Right atrium auricular region (tissue), 2 donors: ENCODE measurements at places on chromosomes 5 and 9. TPM values are rescaled to one million over a fixed set of nuclear protein-coding genes. Genes with fewer than 3 reads are reported as not detected.

- no peaks in the 10 kb centered on the region for H3K36me3 ChIP-seq
- no peak for DNase-seq
- H3K27ac ChIP-seq, result no peak overlapping the region
- H3K27me3 ChIP-seq, result no peaks in the 10 kb centered on the region
- no peak overlapping the region for H3K4me3 ChIP-seq
- H3K4me1 ChIP-seq, result no peaks in the 10 kb centered on the region
Measured at GRCh38 chr5:2848619-2849018, 97.1 kb upstream of the IRX2 start.

DNA sequence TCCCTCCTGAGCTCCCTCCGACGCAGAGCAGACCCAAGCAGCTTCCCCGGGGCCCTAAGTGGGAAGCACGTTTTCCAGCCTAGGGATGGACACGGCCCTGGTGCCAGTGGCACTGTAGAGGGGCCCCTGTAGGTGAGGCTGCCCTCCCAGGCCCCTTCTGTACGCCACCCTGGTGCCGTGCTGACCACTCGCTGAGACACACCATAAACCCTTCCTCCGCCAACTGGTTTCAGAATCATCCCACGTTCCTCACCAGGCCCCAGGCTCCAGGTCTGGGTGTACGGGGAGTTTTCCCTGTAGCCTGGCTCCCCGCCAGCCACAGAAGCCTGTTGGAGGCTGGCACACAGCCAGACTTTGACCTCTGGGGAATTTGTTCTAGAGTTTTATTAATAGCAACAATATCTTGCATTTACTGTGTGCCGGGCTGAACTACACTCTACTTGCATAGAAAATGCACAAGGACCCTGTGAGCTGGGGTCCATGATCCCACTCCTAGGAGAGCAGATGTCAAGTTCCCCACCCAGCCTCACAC, 18.2 kb upstream of the WDR38 start:
- H3K27me3 ChIP-seq, result no peaks in the 10 kb centered on the region
- no peak overlapping the region for H3K4me3 ChIP-seq
- DNase-seq, result peak; percentile 73
- H3K27ac ChIP-seq, result peak overlapping the region; percentile 77
- no peaks in the 10 kb centered on the region for H3K36me3 ChIP-seq

DNA sequence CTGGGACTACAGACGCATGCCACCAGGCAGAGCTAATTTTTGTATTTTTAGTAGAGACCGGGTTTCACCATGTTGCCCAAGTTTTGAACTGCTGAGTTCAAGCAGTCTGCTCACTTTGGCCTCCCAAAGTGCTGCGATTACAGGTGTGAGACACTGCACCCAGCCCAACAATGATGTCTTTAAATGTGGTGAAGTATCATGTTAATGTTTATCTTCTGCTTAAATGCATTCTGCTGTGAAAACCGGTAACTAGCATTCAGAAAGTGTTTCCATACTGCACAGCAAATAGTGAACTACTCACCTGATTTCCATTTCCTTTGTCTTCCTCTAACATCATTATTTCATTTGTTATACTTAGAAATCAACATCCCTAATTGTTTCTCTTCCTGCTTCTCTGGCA, 264.0 kb upstream of the ITGA1 start:
- H3K4me3 ChIP-seq, result no peak overlapping the region
- H3K4me1 ChIP-seq, result no peaks in the 10 kb centered on the region
- H3K36me3 ChIP-seq, result no peaks in the 10 kb centered on the region
- H3K27ac ChIP-seq, result no peak overlapping the region
- DNase-seq, result no peak
- H3K27me3 ChIP-seq, result no peaks in the 10 kb centered on the region

- peaks cover 20% of the 10 kb centered on the region for H3K4me1 ChIP-seq
- no peaks in the 10 kb centered on the region for H3K27me3 ChIP-seq
- H3K27ac ChIP-seq, result peak overlapping the region; percentile 91
- H3K4me3 ChIP-seq, result peak overlapping the region; percentile 50
- peak; percentile 72 for DNase-seq
Measured at GRCh38 chr5:88889189-88890069, 6.4 kb upstream of the MEF2C start.

- H3K27ac ChIP-seq, result no peak overlapping the region
- H3K4me3 ChIP-seq, result no peak overlapping the region
- no peak for DNase-seq
- no peaks in the 10 kb centered on the region for H3K36me3 ChIP-seq
- H3K27me3 ChIP-seq, result no peaks in the 10 kb centered on the region
Measured at GRCh38 chr5:138065102-138065501, 18.7 kb upstream of the WNT8A start.

GRCh38 chr5:85375525-85375924, 990.8 kb upstream of the EDIL3 start:
- no peak overlapping the region for H3K4me3 ChIP-seq
- no peaks in the 10 kb centered on the region for H3K27me3 ChIP-seq
- H3K36me3 ChIP-seq, result no peaks in the 10 kb centered on the region
- no peaks in the 10 kb centered on the region for H3K4me1 ChIP-seq
- no peak overlapping the region for H3K27ac ChIP-seq

GRCh38 chr5:96605144-96605837, 56.9 kb upstream of the CAST start:
- no peak overlapping the region for H3K4me3 ChIP-seq
- H3K4me1 ChIP-seq, result no peaks in the 10 kb centered on the region
- H3K27me3 ChIP-seq, result no peaks in the 10 kb centered on the region
- no peaks in the 10 kb centered on the region for H3K36me3 ChIP-seq
- no peak for DNase-seq
- no peak overlapping the region for H3K27ac ChIP-seq

DNA sequence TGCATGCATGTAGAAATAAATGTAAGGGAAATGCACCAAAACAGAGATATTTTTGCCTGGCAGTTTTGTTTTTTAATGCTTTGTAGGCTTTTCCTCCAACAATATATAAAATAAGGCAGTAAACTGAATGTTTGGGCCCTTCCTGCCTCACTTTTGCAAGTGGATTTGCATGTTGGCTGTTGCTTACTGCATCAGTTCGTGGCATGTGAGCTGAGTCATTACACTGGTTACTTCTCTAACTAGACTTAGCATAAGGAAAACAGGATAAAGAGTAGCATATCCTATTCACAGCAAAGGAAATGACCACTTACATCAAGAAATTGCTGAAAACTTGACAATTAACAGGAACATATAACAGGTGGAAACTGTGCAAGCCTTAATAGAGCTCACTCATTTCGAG, 113.4 kb downstream of the TLE1 start:
- H3K4me1 ChIP-seq, result no peaks in the 10 kb centered on the region
- H3K27me3 ChIP-seq, result no peaks in the 10 kb centered on the region
- no peak overlapping the region for H3K4me3 ChIP-seq
- H3K27ac ChIP-seq, result no peak overlapping the region

DNA sequence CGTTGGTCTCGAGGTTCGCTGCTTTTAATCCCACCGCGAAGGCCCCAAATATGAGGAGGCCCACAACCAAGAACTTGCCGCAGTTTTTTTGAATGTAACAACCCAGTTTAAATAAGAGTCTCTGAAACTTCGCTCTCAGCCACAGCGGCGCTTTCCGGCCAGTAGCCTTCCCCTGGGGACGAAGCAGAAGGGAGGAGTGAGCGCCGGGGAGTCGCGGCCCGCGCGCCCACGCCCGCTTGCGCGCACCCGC, 10.4 kb downstream of the PTCH1 start:
- no peak for DNase-seq
- H3K27me3 ChIP-seq, result no peaks in the 10 kb centered on the region
- peak overlapping the region; percentile 93 for H3K27ac ChIP-seq
- no peaks in the 10 kb centered on the region for H3K4me1 ChIP-seq
- H3K36me3 ChIP-seq, result no peaks in the 10 kb centered on the region
- H3K4me3 ChIP-seq, result peak overlapping the region; percentile 84

- DNase-seq, result no peak
- H3K36me3 ChIP-seq, result no peaks in the 10 kb centered on the region
- H3K4me1 ChIP-seq, result no peaks in the 10 kb centered on the region
- no peak overlapping the region for H3K27ac ChIP-seq
- H3K27me3 ChIP-seq, result no peaks in the 10 kb centered on the region
Measured at GRCh38 chr5:16877267-16877935, 58.7 kb downstream of the MYO10 start.

- H3K4me1 ChIP-seq, result no peaks in the 10 kb centered on the region
- no peak overlapping the region for H3K27ac ChIP-seq
- no peaks in the 10 kb centered on the region for H3K27me3 ChIP-seq
- DNase-seq, result no peak
Measured at GRCh38 chr9:123724211-123724796, 205.6 kb downstream of the DENND1A start.

DNA sequence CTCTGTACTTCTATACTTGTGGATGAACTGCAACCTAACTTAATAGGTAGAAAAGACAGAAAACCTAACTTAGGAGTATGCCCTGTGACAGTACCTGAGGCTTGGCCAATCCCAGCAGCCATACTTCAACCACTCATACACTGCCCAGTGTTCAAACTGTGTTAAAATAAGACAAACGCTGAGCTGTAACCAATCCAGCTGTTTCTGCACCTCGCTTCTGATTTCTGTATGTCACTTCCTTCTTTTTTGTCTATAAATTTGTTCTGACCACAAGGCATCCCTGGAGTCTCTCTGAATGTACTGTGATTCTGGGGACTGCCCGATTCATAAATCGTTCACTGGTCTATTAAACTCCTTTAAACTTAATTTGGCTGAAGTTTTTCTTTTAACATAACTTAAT, 41.4 kb downstream of the AUH start:
- no peak overlapping the region for H3K4me3 ChIP-seq
- H3K4me1 ChIP-seq, result no peaks in the 10 kb centered on the region
- no peaks in the 10 kb centered on the region for H3K27me3 ChIP-seq
- no peak overlapping the region for H3K27ac ChIP-seq
- no peak for DNase-seq

- H3K36me3 ChIP-seq, result no peaks in the 10 kb centered on the region
- peaks cover 6% of the 10 kb centered on the region for H3K4me1 ChIP-seq
- H3K27me3 ChIP-seq, result no peaks in the 10 kb centered on the region
- no peak overlapping the region for H3K4me3 ChIP-seq
Measured at GRCh38 chr5:83401775-83402174, 69.8 kb upstream of the VCAN start.

DNA sequence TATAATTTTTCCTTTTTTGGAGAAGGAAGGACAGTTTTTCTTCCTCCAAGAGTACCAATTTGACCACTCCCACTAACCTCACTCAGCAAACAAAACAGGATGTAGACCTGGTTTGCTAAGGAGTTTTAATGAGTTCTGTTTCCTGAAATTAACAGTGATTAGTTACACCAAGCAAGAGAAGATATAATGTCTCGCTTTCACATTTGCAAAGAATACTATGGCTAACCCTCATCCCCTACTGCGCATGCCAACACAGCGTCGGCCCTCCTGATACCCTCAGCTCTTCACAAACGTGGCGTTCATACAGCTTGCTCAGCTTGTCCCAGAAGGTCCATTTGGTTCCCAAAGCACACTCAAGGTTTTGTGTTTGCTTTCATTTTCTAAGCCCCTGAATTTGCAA, 41.9 kb upstream of the IPPK start:
- peaks cover 35% of the 10 kb centered on the region for H3K36me3 ChIP-seq
- no peak overlapping the region for H3K27ac ChIP-seq

DNA sequence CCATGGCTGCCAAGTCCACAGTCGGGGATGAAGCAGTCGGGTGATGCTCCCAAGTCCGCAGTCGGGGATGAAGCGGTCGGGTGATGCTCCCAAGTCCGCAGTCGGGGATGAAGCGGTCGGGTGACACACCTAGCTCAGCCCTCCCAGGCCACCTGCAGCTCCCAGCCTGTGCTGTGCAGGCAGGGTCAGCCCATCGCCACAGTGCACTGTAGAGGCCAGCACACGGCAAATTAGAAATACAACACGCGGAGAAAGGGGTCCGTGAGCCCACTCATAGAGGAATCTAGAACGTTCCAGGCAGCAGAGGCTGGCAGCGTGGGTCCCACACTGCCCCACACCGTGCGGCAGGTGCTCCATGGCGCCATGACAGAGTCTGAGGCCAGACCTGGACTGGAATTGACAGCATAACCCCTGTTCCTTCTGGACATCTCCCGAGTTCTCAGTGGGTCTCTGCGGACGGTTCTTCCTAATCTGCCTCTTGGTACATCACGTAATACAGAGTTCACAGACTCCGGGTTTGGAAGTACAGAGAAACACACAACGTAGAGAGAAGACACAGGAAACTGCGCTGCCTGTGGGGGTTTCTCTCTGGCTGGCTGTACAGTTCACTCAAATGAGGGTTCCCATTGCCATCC, 7.7 kb upstream of the EXOC3 start:
- no peak for DNase-seq
- no peaks in the 10 kb centered on the region for H3K36me3 ChIP-seq
- no peaks in the 10 kb centered on the region for H3K4me1 ChIP-seq
- H3K27ac ChIP-seq, result no peak overlapping the region
- H3K27me3 ChIP-seq, result no peaks in the 10 kb centered on the region

DNA sequence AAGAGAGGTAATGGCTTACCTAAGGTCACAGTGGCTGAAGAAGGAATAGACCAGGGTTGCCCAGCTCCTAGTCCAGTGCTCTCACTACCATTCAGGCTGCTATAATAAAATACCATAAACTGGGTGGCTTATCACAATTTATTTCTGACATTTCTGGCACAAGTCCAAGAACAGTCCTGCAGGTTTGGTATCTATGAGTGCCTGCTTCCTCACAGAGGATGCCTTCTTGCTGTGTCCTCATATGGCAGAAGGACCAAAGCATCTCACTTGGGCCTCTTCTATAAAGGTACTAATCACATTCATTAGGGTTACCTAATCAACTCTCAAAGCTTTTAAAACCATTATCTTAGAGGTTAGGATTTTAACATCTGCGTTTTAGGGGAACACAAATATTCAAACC, 17.2 kb downstream of the STARD4 start:
- no peak overlapping the region for H3K4me3 ChIP-seq
- H3K36me3 ChIP-seq, result no peaks in the 10 kb centered on the region
- H3K27me3 ChIP-seq, result no peaks in the 10 kb centered on the region
- no peaks in the 10 kb centered on the region for H3K4me1 ChIP-seq
- DNase-seq, result no peak
- H3K27ac ChIP-seq, result no peak overlapping the region

- peak within 1 kb of the TSS; percentile 99 for H3K27ac ChIP-seq
- H3K36me3 ChIP-seq, result no peaks in the 10 kb centered on the region
- H3K27me3 ChIP-seq, result no peaks in the 10 kb centered on the region
- peak; percentile 100 for DNase-seq
- peaks cover 35% of the 10 kb centered on the region for H3K4me1 ChIP-seq
- H3K4me3 ChIP-seq, result peak within 1 kb of the TSS; percentile 82
Measured at GRCh38 chr9:37465249-37466036, at the start of gene ZBTB5. Gene ZBTB5 (minus strand): TSS chr9:37465450. CDS start chr9:37442551, 22,899 bp downstream.

GRCh38 chr9:36484124-36484523, 84.1 kb upstream of the RNF38 start:
- H3K27me3 ChIP-seq, result no peaks in the 10 kb centered on the region
- H3K4me1 ChIP-seq, result peaks cover 27% of the 10 kb centered on the region
- H3K36me3 ChIP-seq, result no peaks in the 10 kb centered on the region
- H3K4me3 ChIP-seq, result no peak overlapping the region

PTGS1 gene
- total RNA-seq, result 14.6 TPM

OR1K1 gene
- not detected for total RNA-seq

IFNA13 gene
- not detected for total RNA-seq

OLFM1 gene
- 7.6 TPM for total RNA-seq

C6 gene
- 54.4 TPM for total RNA-seq

IL17B gene
- 2.9 TPM for total RNA-seq

TAL2 gene
- not detected for total RNA-seq

GBGT1 gene
- 15.5 TPM for total RNA-seq

PCDHB3 gene
- 0.63 TPM for total RNA-seq

BSPRY gene
- 3.8 TPM for total RNA-seq

SVEP1 gene
- 20.0 TPM for total RNA-seq

RNF208 gene
- 5.9 TPM for total RNA-seq

IL33 gene
- 21.3 TPM for total RNA-seq

CTXN3 gene
- total RNA-seq, result not detected
